Activated CD4-positive, alpha-beta T cell treated with anti-CD3 and anti-CD28 coated beads for 36 hours (primary cell): ENCODE measurements at places on chromosomes 12 and 14. TPM values are rescaled to one million over a fixed set of nuclear protein-coding genes. Genes with fewer than 3 reads are reported as not detected.
A peak's percentile ranks its signal among the peaks of the same experiment; 100 is the strongest.

DNA sequence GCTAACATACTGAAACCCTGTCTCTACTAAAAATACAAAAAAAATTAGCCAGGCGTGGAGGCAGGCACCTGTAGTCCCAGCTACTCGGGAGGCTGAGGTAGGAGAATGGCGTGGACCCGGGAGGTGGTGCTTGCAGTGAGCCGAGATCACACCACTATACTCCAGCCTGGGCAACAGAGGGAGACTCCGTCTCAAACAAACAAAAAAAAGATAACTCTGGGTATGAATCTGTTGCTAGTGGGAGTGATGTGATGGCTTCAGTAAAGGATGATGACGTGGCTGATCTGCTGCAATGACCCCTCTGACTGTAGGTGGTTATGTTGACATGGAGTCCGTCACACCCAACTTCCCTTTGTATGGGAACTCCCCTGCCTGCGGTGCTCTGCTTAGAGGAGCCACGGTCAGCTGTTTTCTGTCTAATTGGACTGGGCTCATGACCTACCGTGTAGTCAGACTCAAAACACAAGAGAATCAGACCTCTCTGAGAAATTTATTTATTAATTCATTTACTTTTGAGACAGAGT, 59.1 kb upstream of the MED13L start:
- peak; percentile 48 for DNase-seq

Gene FOXA1
- 0.05 TPM for total RNA-seq

- no peak for DNase-seq
Measured at GRCh38 chr14:39827901-39828655, 395.8 kb upstream of the FBXO33 start.

DNA sequence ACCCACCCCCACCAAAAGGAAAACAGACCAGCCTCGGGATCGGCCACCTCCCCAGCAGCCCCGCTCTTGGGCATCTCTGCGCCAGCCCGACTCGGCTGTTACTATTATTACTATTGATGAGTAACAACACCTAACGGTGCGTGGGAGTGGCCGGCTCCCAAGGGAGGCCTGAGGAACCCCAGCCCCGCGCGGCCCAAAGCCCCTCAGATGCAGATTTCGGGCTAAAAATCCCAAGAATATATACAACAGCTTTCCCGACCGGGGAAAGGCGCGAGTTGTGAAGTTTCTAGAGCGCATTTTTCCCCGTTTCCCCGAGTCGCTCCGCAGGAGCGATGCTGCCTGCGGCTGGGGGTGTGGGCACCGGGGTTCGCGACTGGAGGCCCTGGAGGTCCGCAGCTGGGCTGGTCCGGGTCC, 565 bp downstream of the NT5DC3 start:
- peak; percentile 69 for DNase-seq

GRCh38 chr12:109875572-109876131, 4.7 kb downstream of the GLTP start:
- no peak for DNase-seq

GRCh38 chr14:99257122-99257672, 14.8 kb downstream of the BCL11B start:
- peak; percentile 24 for DNase-seq

Gene SYT1
- not detected for total RNA-seq

DNA sequence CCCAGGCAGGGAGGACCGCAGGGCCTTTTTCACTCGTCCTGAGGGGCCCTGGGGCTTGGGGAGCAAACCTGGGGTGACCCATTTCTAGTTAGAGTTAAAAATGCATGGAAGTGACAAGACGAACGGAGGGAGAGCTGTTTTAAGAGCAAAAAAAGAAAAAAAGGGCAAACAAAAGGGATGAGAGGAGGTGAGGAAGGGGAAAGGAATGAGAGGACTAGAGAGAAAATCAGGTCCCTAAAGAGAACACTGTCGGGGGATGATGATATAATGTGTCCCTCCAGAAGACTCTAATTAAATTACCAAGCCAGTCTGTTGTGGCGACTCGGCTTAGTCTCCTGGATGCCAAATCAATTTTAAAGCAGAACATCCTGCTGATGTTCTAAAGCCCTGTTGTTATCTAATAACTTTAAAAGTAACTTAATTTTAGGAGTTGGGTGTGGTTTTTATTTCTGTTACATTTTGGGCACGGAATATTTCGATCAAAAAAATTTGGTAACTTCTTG, 1.1 kb downstream of the ANO6 start:
- no peak for DNase-seq

GRCh38 chr14:37553935-37554550, 41.0 kb downstream of the FOXA1 start:
- DNase-seq: no peak

Gene USP30
- total RNA-seq: 9.2 TPM

Gene ACVRL1
- not detected for total RNA-seq
